ENCODE measurements at places on chromosomes 1 and 21.
A peak's percentile ranks its signal among the peaks of the same experiment; 100 is the strongest.

GRCh38 chr1:22024485-22025367 is 23.3 kb downstream of the CELA3A start:
- peak; percentile 72 for DNase-seq

DNA sequence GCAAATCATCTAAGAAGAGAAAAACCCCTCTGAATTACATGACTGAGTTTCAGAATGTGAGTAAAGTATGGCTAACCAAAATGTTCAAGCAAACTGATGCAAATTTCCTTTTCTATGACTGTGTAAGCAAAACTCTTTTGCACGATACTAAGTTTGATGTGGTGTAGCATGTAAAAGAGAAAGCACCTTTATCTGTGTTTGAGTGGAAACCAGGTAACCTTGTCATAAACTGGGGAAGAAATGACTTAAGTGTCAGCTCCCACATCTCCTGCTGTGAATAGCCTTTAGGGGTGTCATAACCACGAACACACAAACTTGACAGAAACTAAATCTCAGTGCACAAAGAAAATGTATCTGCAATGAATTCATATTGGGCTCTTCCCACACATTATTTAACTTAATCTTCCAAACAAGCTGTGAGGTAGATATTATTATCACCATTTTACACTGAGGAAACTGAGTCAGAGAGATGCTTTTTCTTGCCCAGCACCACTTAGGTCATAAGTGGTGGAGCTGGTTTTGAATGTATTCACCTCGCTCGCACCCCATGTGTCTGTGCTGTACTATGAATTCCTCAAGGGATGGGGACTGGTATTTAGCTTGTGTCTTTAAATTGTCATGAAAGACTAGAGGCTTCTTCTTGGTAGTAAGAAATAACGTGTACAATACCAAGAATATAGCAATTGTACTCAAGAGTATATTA is 32.9 kb upstream of the IL12RB2 start:
- no peak for DNase-seq

DNA sequence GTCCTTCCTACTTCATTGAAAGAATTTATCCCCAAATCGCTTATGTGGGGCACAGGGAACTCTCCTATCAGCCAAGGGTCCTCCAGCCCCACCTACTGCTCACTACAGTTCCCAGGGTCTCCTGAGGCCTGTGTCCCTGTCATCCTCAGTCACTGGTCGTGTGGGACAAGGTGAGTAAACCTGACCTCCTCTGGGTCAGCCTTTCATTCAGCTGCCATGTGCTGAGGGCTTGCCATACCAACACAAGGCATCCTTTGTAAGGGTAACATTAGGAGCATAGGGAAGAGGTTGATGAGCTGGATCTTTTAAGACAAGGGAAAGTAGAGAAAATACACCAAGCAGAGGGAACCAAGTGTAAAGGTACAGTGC is 11.2 kb upstream of the SNAPIN start:
- no peak for DNase-seq

- no peak for DNase-seq
These were observed 58.2 kb downstream of the ARHGEF10L start for GRCh38 chr1:17597651-17598050.

GRCh38 chr1:243388276-243388675 is 132.4 kb downstream of the SDCCAG8 start:
- DNase-seq, result no peak

GRCh38 chr21:30058928-30059327 is 107.7 kb downstream of the CLDN17 start:
- no peak for DNase-seq

DNA sequence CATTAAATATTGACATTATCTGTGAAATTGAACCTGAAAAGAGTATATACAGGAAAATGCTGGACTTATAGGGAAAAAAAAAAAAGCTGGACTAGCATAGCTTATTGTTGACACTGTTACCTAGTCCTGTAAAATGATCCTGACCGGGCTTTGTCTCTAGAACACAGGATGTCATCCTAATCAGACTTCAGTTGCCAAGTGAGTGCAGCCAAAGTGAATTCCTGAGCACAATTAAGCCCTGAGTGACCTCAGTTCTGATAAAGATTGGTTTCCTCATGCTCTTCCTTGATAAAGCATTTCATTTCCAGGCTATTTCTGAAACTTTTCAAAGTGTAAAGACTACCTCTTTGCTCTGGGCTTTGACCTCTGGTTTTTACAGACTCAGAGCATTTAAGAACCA is 19.8 kb downstream of the SELP start:
- no peak for DNase-seq

- no peak for DNase-seq
These were observed 69.0 kb upstream of the MARK1 start for GRCh38 chr1:220458936-220459335.

- no peak for DNase-seq
These were observed 17.6 kb upstream of the ALDH4A1 start for GRCh38 chr1:18919956-18920355.
